ENCODE measurements at places on chromosomes 3 and 15. TPM values are rescaled to one million over a fixed set of nuclear protein-coding genes. Genes with fewer than 3 reads are reported as not detected.
A peak's percentile ranks its signal among the peaks of the same experiment; 100 is the strongest.

The BLM gene
- 15.6 TPM for total RNA-seq

The CHST14 gene
- 17.0 TPM for total RNA-seq

The MYL3 gene
- 13.8 TPM for total RNA-seq

The CDCP1 gene
- 25.0 TPM for total RNA-seq

The RAB5A gene
- total RNA-seq: 69.5 TPM

The AGTR1 gene
- total RNA-seq: not detected

The CPLX3 gene
- total RNA-seq: not detected

The CD276 gene
- total RNA-seq: 74.2 TPM

The SERPINI1 gene
- 4.4 TPM for total RNA-seq

The GOLGA6A gene
- total RNA-seq: not detected

DNA sequence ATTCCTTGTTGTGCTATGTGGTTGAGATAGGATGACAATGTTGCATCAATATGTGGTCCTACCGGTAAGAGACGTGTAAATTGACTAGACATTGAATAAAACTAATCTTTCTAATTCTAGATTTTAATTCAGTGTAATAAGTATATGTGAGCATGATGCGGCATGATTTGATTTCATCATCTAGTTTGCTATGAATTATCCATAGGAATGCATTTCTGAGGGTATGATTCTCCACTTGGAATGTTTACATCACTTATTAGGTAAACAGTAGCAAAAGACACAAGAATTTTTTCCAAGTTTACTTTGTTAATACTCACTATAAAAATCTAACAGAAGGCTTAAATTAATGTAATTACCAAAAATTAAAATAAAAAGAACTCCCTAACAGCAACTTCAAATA is 353.5 kb downstream of the CADM2 start:
- H3K27me3 ChIP-seq: no peaks in the 10 kb centered on the region
- H3K36me3 ChIP-seq: no peaks in the 10 kb centered on the region
- H3K4me3 ChIP-seq: no peak overlapping the region
- no peak overlapping the region for H3K27ac ChIP-seq
- DNase-seq: no peak

DNA sequence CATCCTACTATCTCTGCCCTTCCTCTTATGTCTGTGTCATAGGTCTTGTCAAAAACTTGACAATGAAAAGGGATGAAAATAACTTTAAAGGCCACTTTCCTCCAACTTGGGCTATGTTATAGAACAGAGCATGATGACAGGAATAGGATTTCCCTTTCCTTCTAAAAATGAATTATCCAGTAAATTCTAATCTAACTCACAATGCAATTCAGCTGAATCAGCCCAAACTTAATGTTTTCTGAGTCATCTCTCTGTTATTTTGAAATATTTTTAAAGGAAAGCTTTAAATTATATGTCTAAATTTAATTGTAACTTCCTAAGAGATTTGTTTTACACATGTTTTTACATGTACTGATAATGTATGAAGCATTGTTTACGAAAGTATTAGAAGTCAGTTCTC is 258.5 kb downstream of the BBX start:
- no peaks in the 10 kb centered on the region for H3K27me3 ChIP-seq
- no peak overlapping the region for H3K4me3 ChIP-seq
- no peaks in the 10 kb centered on the region for H3K36me3 ChIP-seq
- no peaks in the 10 kb centered on the region for H3K4me1 ChIP-seq
- no peak overlapping the region for H3K27ac ChIP-seq
- DNase-seq: no peak

GRCh38 chr15:30770759-30771158 is 133.0 kb upstream of the FAN1 start:
- H3K27me3 ChIP-seq: no peaks in the 10 kb centered on the region
- DNase-seq: no peak
- H3K4me3 ChIP-seq: no peak overlapping the region
- peaks cover 8% of the 10 kb centered on the region for H3K4me1 ChIP-seq

DNA sequence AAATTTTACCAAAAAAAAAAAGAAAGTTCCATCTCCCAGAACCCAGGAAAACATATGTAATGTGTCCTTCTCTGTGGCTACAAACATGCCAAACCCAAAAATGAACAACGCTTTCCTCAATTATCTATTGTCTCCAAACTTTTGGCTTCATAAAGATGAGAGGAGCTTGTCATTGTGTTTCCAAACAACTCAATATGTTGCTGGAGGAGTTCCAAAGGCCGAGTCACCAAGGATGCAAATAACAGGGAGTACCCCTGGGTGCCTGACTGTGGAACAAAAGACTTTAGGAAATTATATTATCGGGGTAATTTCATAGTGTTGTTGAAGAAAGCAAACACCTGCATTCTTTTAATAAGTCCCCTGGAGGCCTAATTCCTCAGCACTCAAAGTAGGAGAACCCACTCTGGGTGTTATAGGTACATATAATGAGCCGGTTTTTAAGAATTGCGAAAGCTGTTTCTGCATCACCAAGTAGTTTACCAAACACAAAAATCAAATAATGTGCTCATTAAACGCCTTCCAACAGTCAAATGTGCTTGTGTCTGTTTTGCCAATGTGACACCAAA is 206.3 kb upstream of the PRICKLE2 start:
- H3K27ac ChIP-seq: no peak overlapping the region
- H3K27me3 ChIP-seq: no peaks in the 10 kb centered on the region
- no peak for DNase-seq
- no peak overlapping the region for H3K4me3 ChIP-seq
- no peaks in the 10 kb centered on the region for H3K4me1 ChIP-seq

DNA sequence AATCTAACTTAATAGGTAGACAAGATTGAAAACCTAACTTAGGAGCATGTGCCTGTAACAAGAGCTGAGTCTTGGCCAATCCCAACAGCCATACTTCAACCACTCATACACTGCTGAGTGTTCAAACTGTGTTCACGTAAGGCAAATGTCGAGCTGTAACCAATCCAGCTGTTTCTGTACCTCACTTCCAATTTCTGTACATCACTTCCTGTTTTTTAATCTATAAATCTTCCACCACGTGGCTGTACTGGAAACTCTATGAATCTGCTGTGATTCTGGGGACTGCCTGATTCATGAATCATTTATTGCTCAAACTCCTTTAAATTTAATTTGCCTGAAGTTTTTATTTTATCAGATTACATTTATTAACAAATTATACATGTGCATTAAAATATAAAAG is 44.6 kb upstream of the NEDD4 start:
- DNase-seq: no peak
- H3K27me3 ChIP-seq: no peaks in the 10 kb centered on the region
- H3K4me1 ChIP-seq: peaks cover 67% of the 10 kb centered on the region
- H3K27ac ChIP-seq: peak overlapping the region; percentile 80
- H3K36me3 ChIP-seq: no peaks in the 10 kb centered on the region

- no peaks in the 10 kb centered on the region for H3K4me1 ChIP-seq
- no peak for DNase-seq
- no peaks in the 10 kb centered on the region for H3K36me3 ChIP-seq
- no peak overlapping the region for H3K27ac ChIP-seq
These were observed 169.0 kb downstream of the OPA1 start for GRCh38 chr3:193761969-193762368.

DNA sequence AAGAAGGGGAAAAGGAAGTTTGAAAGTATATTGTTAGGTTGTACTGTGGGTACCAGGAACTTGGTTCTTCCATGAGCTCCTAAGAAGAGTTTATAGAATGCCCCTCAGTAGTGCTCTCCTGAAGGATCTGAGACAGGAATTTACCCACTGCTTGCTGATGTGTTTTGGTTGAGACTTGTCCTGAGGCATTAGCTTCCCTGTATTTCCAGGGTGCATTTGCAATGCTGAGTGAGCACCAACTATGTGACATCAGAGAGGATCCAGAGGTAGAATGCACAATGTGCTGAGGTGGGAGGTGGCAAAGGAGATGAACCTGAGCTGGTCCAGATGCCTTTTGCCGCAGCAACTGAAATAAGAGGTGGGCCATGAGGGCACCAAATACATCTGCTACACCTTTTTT is 64.3 kb upstream of the LRRC3B start:
- H3K36me3 ChIP-seq: no peaks in the 10 kb centered on the region
- H3K27me3 ChIP-seq: no peaks in the 10 kb centered on the region
- no peak overlapping the region for H3K4me3 ChIP-seq
- H3K4me1 ChIP-seq: no peaks in the 10 kb centered on the region
- no peak overlapping the region for H3K27ac ChIP-seq

GRCh38 chr3:189138901-189139610 is 32.7 kb upstream of the TPRG1 start:
- H3K36me3 ChIP-seq: no peaks in the 10 kb centered on the region
- H3K27ac ChIP-seq: no peak overlapping the region
- H3K27me3 ChIP-seq: no peaks in the 10 kb centered on the region
- H3K4me1 ChIP-seq: peaks cover 3% of the 10 kb centered on the region
- no peak for DNase-seq

- no peak overlapping the region for H3K27ac ChIP-seq
- H3K36me3 ChIP-seq: no peaks in the 10 kb centered on the region
- no peak overlapping the region for H3K4me3 ChIP-seq
- H3K4me1 ChIP-seq: no peaks in the 10 kb centered on the region
These were observed 1.4 kb upstream of the ROBO1 start for GRCh38 chr3:79769229-79769628.

- H3K4me1 ChIP-seq: peaks cover 48% of the 10 kb centered on the region
- H3K27me3 ChIP-seq: no peaks in the 10 kb centered on the region
- DNase-seq: no peak
- H3K27ac ChIP-seq: no peak overlapping the region
- no peak overlapping the region for H3K4me3 ChIP-seq
- 0 out of 2 replicates have a peak, but pooled peaks cover 1% of the 10 kb centered on the region for H3K36me3 ChIP-seq
These were observed 9.3 kb upstream of the VILL start for GRCh38 chr3:37981348-37981664.

- DNase-seq: no peak
- no peak overlapping the region for H3K4me3 ChIP-seq
- H3K36me3 ChIP-seq: no peaks in the 10 kb centered on the region
- H3K4me1 ChIP-seq: no peaks in the 10 kb centered on the region
- H3K27ac ChIP-seq: no peak overlapping the region
These were observed 51.5 kb downstream of the RAD18 start for GRCh38 chr3:8911781-8912180.

DNA sequence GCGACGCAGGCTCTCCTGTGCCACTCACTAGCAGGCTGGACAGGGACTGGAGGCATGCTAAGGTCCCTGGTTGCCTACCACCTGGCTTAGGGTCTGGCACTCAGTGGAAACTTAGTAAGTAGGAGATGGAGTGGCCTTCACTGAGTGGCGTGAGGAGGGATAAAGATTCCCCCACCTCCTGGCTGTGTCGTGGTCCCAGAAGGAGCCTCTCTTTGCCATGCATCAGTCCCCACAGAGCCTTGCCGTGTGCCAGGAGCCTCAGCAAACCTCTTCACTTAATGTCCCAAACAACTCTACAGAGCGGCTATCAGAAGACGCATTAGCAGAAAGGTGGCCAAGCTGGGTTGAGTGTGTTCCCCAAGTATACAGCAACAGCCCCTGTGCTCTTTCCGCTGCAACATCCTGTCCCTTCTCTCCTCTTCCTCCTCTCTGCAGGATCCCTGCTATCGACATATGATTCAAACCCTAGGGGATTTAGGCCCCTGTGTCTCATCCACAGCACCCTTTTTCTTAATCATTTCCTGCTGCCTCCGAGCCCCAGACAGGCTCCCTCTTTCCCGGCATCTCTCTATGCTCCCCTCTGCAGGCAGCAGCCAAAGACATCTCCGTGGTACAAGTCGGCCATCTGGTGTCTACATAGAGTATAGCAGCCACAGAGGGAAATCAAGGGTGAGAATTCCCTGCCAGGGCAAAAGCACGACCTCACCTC is 66.7 kb downstream of the SLC6A1 start:
- H3K4me3 ChIP-seq: no peak overlapping the region
- H3K4me1 ChIP-seq: no peaks in the 10 kb centered on the region
- H3K36me3 ChIP-seq: no peaks in the 10 kb centered on the region
- H3K27me3 ChIP-seq: no peaks in the 10 kb centered on the region
- no peak overlapping the region for H3K27ac ChIP-seq
- DNase-seq: peak; percentile 58

DNA sequence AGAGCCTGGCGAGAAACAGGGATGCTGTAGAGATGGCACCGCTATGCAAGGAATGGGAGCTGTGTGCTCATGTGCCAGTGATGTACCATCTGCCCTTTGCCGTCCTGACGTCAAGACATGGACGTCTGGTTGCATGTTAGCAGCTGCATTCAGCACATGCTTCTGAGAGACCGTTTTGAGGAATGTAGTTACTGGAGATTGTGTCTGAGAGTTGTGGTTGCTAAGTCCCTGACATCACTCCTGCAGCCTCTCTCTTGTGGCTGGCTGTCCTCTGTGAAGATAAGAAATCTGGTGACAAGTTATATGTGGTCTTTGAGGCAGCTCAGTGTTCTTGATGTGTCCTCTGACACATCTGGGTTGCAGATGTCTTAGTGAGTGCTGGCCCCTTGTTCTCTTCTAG is 165.1 kb downstream of the APBA2 start:
- no peak overlapping the region for H3K4me3 ChIP-seq
- no peaks in the 10 kb centered on the region for H3K27me3 ChIP-seq
- H3K27ac ChIP-seq: no peak overlapping the region
- DNase-seq: no peak

- no peaks in the 10 kb centered on the region for H3K4me1 ChIP-seq
- no peaks in the 10 kb centered on the region for H3K27me3 ChIP-seq
- no peaks in the 10 kb centered on the region for H3K36me3 ChIP-seq
These were observed 2.6 kb downstream of the CYP19A1 start for GRCh38 chr15:51335538-51336410.

GRCh38 chr3:114079761-114080160 is 23.2 kb downstream of the QTRT2 start:
- H3K4me3 ChIP-seq: no peak overlapping the region
- no peak for DNase-seq
- no peak overlapping the region for H3K27ac ChIP-seq
- H3K4me1 ChIP-seq: no peaks in the 10 kb centered on the region

- H3K4me3 ChIP-seq: no peak overlapping the region
- H3K27ac ChIP-seq: no peak overlapping the region
- H3K4me1 ChIP-seq: peaks cover 2% of the 10 kb centered on the region
- H3K27me3 ChIP-seq: no peaks in the 10 kb centered on the region
- no peaks in the 10 kb centered on the region for H3K36me3 ChIP-seq
- no peak for DNase-seq
These were observed 9.3 kb upstream of the UBE2E2 start for GRCh38 chr3:23193831-23194230.

- H3K36me3 ChIP-seq: peaks cover 9% of the 10 kb centered on the region
- H3K27me3 ChIP-seq: no peaks in the 10 kb centered on the region
- H3K4me1 ChIP-seq: no peaks in the 10 kb centered on the region
- no peak overlapping the region for H3K4me3 ChIP-seq
- DNase-seq: no peak
These were observed 49.6 kb downstream of the MAP6D1 start for GRCh38 chr3:183775781-183776180.

DNA sequence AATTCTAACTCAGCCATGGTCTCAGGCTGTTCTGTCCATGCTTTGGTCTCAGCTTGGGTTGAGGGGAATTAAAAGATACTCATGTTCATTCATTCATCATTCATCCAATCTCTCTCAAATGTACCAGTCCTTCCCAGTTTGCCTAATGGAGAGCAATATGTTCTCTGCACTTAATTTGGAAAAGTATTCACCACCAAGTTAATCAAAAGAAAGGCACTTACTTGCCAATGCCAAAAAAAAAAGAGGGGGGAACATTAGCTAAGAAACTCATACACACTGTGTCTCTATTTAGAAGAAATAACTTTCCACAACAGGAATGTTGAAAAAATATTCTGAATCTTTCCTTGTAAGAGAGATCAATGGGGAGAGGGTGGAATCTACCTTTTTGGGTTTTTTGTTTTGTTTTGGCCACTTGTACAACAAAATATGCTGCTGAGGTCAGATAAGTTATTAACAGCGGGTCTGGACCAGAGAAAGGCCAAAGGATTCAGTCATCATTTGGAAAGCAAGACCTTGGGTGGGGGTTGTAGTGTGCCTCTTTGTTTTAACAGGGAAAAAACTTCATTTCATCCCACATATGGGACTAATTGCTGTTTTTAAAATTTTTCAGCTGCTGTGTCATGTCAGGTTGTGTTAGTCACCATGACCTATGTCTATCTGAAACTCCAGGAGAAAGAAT is 152.3 kb downstream of the FBN1 start:
- H3K27ac ChIP-seq: no peak overlapping the region
- H3K4me3 ChIP-seq: no peak overlapping the region
- no peak for DNase-seq
- H3K36me3 ChIP-seq: no peaks in the 10 kb centered on the region
